ENCODE measurements at places on chromosomes 11 and 22.

- no peak for DNase-seq
Measured at GRCh38 chr11:131717616-131718015, 347.2 kb downstream of the NTM start.

DNA sequence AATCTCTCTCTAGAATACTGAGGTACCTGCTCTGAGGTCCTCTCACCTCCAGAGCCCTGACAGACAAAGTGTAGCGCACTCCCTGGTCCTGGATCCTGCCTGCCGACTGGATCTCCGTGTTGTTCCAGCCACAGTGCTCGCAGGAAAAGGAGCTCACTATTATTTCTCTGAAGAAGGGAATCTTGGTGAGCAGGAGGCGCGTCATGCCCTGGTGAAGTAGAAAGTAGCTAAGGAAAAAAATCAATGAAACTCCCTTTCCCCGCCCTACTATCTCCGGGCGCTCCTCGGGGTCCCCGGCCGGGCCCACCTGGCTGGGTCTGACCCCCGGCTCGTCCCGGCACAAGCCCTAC lies 412 bp downstream of the ZPR1 start:
- DNase-seq, result no peak

DNA sequence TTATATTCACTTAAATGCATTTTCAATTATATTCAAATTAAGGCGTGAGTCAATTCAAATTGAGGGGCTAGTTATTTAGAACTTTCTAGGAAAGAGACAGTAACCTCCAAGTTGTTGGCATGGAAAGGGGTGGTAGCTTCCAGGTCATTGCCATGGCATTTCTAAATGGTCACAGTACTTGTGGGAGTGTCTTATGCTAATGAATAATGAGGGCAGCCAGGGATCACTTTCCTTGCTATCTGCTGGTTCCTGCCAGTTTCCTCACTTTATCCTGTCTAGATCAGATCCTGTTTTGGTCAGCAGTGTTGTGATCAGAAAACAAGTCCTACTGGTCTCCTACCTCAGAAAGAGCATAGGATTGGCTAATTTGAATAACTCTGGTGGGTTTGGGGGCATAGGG lies 21.8 kb upstream of the RNASEH2C start:
- no peak for DNase-seq

DNA sequence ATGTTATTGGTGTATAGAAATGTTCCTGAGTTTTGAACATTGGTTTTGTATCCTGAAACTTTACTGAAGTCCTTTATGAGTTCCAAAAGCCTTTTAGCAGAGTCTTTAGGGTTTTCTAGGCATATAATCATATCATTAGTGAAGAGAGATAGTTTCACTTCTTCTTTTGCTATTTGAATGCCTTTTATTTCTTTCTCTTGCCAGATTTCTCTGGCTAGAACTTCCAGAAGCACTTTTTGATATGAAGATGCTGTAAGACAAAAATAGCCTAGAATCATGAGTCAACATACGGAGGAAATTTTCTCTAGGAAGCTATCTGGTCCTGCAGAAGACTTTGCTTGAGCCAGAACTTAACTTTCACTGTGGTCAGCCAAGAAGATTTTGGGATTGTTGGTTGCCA lies 86.7 kb upstream of the IZUMO1R start:
- no peak for DNase-seq

- DNase-seq, result no peak
Measured at GRCh38 chr11:123581651-123582399, 72.6 kb downstream of the SCN3B start.

DNA sequence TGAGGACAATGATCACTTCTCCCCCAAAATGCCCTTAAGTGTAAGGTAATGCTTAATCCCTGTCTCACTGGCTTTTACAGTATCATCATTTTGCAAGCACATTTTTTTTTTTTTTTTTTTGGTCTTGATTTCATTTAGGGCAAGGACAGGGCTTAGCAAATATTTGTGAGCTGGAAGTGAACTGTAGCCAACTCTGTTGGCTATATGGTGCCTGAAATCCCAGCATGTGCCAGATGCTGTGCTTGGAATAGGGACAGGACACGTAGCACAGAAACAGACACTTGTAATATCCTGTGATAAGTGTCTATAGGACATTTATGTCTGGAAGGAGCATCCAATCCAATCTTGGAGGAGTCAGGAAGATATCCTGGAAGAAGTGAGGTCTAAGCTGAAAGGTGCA lies 198.3 kb downstream of the NAV2 start:
- DNase-seq, result no peak

- no peak for DNase-seq
Measured at GRCh38 chr11:104594228-104594958, 303.9 kb downstream of the CASP12 start.

DNA sequence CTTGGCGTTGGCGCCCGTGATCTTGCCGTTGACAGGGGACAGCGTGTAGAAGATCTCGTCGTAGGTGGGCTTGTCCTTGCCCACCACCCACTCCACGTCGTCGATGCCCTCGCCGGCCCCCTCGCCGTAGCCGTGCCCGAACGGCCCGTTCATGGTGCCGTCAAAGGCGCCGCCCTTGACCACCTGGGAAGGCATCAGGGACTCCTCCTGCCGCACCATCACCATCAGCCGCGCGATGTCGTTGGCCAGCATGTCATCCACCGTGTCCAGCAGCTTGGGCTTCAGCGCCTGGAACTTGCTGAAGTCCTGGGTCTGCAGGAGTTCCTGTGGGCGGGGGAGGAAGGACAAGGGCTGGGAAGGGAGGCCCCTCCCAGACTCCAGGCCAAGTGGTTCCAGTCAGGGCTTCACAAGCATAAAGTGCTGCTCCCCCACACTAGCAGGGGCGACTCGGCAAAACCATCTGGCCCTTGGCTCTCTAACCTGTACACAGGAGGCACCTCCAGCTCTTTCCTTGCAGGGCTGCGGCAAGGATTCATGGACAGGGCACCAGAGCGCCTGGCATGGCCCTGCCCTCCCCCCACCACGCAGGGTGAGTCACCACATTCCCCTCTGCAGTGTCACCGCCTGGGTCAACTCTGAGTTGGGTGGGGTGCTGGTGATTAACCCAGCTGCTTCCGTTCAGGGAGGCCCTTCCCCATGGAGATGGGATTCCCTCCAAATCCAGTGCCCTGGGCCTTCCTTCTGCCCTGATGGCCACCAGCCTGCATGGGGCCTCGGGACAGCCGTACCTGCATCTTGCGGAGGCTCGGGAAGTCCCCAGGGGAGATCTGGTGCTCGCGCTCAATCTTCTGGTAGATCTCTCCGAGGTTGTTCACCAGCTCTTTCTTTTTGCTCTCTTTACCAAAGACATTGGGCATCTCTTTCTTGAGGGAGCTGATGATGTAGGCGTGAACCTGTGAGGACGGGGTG lies 10.4 kb upstream of the CDC42BPG start:
- DNase-seq, result peak; percentile 46

- DNase-seq, result peak; percentile 56
Measured at GRCh38 chr11:118924591-118925585, 838 bp downstream of the BCL9L start.

GRCh38 chr11:70282012-70282411 lies 11.5 kb downstream of the PPFIA1 start:
- DNase-seq, result no peak

DNA sequence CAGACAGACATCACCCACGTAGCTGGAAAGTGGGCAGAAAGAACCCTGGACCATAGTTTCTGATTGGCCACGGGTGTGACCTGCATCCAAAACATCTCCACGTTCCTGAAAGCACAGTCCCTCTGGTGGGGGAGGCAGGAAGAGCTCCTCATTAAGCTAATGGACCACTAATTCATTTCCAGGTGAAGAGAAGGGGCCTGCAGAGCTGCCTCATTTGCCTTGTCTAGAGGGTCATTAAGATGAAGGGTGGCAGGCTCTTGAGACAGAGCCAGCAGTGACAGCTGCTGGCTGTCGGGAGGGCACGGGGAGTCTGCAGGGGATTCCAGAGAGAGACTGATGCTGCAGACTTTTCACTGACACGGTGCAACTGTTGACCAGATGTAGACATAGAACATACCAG lies 149.6 kb upstream of the OPCML start:
- no peak for DNase-seq

- no peak for DNase-seq
Measured at GRCh38 chr22:22392131-22392530, 116.4 kb downstream of the ZNF280B start.

DNA sequence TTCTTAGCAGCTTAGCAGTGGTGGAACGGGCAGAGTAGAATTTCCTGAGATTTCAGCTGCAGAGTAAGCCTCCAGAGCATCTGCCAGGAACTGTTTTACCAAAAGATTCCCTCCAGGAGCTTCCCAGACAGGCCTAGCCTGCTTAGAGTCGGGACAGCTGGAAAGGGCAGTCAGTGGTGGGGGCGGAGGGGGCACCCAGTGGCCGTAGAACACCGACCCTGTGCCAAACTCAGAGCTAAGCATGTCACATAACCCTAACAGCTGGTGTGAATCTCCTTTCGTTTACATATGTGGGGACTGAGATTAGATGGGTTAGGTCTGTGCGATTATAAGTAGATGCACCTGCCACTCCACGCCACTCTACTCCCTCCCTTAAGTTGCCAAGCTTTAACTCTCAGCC lies 80.0 kb upstream of the CRTAM start:
- DNase-seq, result no peak

GRCh38 chr11:132898021-132898420 lies 634.3 kb downstream of the OPCML start:
- DNase-seq, result no peak

DNA sequence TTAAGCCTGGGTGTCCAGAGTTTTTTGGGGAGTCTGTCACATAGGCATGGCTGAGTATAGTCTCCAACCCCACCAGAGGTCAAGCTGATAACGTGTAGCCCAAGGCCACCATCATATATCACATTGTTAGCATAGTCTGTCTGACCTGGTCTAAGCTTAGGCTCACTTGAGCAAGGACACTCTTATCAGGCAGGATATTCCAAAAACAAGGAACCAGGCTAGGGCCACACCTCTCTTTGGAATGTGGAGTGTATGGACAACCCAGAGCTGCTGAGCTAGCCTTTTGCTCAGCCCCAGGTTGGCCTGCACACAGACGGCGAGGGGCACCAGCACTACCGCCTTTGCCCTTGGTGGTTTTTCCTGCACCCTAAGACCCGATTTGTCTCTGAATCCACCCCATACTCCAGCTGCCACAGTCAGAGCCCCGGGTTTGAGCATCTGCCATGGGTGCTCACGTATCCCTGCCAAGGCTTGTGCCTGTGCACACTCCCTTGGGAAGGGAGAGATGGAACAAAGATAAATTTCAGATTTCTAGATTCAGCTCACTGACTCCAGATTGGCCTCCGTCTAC lies 7.2 kb downstream of the SNAP29 start:
- DNase-seq, result no peak

DNA sequence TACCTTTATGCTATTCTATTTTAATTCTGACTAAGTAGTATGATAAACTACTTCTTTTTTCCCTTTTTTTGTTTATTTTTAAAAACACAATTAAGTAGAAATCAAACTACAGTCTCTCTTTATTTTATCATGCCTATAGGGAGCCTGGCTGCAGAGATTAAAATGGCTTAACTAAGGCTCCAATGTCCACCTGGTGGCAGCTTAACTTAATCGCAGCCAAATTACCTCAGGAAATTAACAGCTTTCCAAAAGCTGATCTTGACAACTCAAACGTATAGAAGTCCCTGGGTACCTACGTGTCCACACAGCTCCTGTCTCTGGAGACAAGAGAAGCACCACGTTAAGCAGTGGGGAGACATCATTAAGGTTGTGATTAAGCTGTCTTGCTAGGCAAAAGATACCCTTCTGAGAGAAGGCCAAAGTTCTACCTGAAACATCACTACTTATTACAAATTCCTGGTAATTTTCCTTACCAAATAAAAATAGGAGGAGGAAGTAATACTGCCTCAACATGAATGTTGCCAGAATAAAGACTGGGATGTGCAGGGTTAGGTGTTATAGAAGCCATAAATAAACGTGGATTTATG lies 63.2 kb upstream of the SNX19 start:
- DNase-seq, result no peak

DNA sequence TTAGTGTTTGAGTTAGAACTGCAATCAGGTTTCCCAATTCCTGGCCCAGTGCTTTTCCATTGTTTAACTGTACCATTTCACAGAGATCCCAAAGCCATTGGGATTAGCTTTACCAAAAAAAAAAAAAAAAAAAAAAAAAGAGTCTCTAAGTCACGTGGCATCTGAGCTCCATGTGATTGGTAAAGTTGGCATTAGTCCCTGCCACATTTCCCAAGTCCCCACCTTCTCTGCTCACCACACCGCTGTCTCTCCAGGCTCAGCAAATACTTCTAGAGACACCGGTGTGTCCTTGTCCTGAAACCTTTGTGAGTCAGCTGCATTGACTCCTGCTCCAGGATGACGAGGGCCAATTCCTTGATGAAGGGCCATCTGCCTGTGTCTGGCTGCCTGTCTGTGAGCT lies 305.3 kb downstream of the KIRREL3 start:
- no peak for DNase-seq

- no peak for DNase-seq
Measured at GRCh38 chr11:8567602-8568198, 26.3 kb downstream of the STK33 start.

GRCh38 chr11:32829157-32829679 lies 509 bp upstream of the PRRG4 start:
- no peak for DNase-seq

DNA sequence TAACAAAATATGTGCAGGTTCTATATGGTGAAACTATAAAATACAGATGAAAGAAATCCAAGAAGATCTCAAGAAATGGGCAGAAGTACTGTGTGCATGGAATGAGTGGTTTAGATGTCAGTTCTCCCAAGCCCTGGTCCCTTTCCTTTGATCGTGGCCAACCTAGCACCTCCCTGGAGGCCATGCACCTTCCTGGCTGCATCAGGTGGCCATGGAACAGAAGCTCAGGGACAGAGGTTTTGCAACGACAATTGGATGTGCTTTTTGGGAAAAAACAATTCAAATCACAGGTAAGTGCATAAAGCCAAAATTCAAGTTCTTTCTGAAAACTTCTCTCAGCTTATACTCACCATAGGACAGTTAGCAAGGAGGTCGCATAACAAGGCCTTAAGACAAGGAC lies 54.0 kb upstream of the SLC22A12 start:
- no peak for DNase-seq

DNA sequence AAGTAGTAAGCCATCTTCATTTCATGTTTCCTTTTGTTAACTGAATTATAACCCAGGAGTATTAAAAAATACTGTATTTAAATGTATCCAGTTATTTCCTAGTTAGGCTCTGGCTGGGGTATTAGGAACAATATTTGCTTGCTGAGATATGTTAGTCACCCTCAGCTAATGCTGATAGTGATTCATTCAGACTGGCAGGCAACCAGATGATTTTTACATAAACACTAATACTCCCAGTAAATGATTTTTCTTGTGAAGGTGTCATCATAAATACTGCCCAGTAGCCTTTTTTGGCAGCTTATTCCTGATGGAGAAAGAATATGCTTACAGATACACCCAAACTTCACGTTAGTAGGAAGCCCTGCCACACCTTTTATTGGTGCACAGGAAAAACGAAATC lies 8.1 kb downstream of the YWHAH start:
- DNase-seq, result no peak

GRCh38 chr11:131412061-131412460 lies 41.6 kb downstream of the NTM start:
- no peak for DNase-seq

Measured in activated CD4-positive, alpha-beta T cell treated with anti-CD3 and anti-CD28 coated beads, Interleukin-2, amount 50 U/mL, for 1 hour (primary cell).